ENCODE measurements at places on chromosomes 5 and 9.
A peak's percentile ranks its signal among the peaks of the same experiment; 100 is the strongest.

- H3K27me3 ChIP-seq = no peaks in the 10 kb centered on the region
- no peak for DNase-seq
- H3K36me3 ChIP-seq = no peaks in the 10 kb centered on the region
These were observed 1516.4 kb downstream of the EFNA5 start for GRCh38 chr5:106154280-106154716.

- DNase-seq = no peak
- H3K4me3 ChIP-seq = no peak overlapping the region
These were observed 208.4 kb upstream of the MPDZ start for GRCh38 chr9:13487936-13488335.

DNA sequence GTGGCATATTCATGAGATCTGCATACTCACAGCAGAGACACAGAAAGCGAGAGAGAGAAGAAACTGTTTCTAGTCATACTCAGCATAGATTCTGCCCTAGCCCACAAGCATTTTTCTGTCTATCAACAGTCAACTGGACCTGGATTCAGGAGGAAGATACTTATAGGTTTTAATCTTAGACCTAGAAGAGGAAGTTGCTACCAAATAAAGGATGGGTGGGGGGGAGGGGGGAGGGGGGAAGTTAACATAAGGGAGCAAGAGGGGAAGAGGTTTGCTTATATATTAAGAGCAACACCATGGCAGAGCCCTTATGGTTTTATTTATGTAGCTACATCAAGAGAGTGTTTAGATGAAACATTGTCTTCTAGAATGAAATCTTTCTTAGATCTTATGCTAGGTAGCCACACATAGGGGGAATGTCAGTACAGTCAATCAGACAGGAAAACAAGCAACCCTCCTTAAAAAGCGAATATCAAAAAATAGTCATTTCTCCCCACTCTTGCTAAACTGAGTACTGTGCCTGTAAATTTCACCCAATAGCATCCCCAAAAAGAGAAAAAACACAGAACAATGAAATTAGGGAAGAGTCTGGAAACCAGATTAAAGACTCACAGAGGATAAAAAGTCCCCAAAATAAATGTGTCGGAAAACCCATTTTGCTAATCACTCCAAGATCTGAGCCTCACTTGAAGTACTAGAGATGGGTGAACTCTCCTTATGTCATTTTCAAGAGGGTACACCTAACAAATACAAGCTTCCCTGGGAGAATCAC is 192.7 kb upstream of the NR4A3 start:
- no peaks in the 10 kb centered on the region for H3K27me3 ChIP-seq
- no peak for DNase-seq
- H3K27ac ChIP-seq = no peak overlapping the region
- H3K36me3 ChIP-seq = no peaks in the 10 kb centered on the region
- H3K4me1 ChIP-seq = no peaks in the 10 kb centered on the region

GRCh38 chr5:142215915-142216681 is 107.5 kb downstream of the NDFIP1 start:
- H3K4me1 ChIP-seq = peaks cover 20% of the 10 kb centered on the region
- no peak overlapping the region for H3K4me3 ChIP-seq
- peak; percentile 94 for DNase-seq

DNA sequence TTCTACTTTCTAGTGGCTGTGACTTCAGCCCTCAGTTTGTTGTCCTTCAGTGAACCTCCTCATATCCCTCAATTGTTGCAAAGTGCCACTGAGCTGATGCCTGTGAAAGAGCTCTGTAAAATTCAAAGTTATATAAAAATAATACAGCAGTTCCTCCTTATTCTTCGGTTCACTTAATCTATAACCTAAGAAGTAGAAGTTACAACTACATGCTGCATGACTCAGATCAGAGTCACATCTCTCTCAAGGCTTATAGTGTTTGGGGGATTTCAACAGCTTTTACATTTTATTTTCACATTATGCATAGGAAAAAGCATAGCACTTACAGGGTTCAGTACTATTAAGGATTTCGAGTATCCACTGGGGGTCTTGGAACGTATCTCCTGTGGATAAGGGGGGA is 25.1 kb upstream of the GCNT1 start:
- no peak overlapping the region for H3K27ac ChIP-seq
- no peak for DNase-seq
- no peaks in the 10 kb centered on the region for H3K4me1 ChIP-seq
- H3K27me3 ChIP-seq = no peaks in the 10 kb centered on the region
- H3K4me3 ChIP-seq = no peak overlapping the region

DNA sequence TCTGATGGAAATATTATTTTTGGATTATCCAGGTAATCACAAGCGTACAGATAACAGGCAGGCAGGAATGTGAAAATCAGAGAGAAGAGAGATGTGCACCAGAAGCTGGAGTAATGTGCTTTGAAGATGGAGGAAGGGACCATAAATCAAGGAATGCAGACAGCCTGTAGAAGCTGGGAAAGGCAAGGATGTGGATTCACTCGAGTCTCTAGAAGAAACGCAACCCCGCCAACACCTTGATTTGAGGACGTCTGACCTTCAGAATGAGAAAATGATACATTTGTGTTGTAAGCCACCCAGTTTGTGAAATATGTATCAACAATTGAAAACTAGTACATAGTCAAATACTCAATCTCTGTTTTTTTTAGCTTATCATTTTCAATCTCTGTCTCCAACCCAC is 207.6 kb upstream of the MPDZ start:
- H3K4me1 ChIP-seq = peaks cover 8% of the 10 kb centered on the region
- no peak overlapping the region for H3K27ac ChIP-seq
- H3K27me3 ChIP-seq = no peaks in the 10 kb centered on the region

- peaks cover 36% of the 10 kb centered on the region for H3K4me1 ChIP-seq
- no peaks in the 10 kb centered on the region for H3K36me3 ChIP-seq
- H3K4me3 ChIP-seq = no peak overlapping the region
- DNase-seq = no peak
These were observed 4.7 kb upstream of the TNIP1 start for GRCh38 chr5:151085517-151086041.

DNA sequence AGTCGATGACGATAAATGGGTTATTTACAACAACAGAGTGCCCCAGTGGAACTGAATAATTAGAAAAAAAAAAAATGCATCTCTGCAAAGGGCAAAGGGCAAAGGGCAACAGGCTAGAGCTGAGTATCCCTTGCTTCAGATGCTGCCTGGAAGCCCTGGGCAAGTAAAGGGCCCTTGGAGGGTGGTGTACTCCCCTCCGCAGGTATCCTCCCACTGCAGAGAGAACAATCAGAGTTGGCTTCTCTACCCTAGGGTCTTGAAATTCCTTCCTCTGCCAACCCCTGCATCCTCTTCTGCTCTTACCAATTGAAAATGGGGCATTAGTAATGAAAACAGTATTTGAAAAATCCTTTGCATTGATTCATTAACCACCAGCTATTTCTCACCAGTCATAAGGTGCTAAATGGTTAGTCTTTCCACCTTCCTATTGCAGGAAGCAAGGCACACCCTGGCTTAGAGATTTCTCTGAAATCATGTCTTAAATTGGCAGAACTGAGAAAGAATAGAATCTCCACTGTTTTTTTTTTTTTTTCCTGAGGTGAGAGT is 122.6 kb downstream of the SEMA6A start:
- no peaks in the 10 kb centered on the region for H3K36me3 ChIP-seq
- no peaks in the 10 kb centered on the region for H3K27me3 ChIP-seq
- DNase-seq = no peak
- H3K4me1 ChIP-seq = no peaks in the 10 kb centered on the region
- no peak overlapping the region for H3K4me3 ChIP-seq

- DNase-seq = no peak
- peaks cover 7% of the 10 kb centered on the region for H3K4me1 ChIP-seq
- no peaks in the 10 kb centered on the region for H3K27me3 ChIP-seq
- H3K36me3 ChIP-seq = peaks cover 23% of the 10 kb centered on the region
- no peak overlapping the region for H3K27ac ChIP-seq
These were observed 182.3 kb downstream of the ELAVL2 start for GRCh38 chr9:23643656-23644258.

DNA sequence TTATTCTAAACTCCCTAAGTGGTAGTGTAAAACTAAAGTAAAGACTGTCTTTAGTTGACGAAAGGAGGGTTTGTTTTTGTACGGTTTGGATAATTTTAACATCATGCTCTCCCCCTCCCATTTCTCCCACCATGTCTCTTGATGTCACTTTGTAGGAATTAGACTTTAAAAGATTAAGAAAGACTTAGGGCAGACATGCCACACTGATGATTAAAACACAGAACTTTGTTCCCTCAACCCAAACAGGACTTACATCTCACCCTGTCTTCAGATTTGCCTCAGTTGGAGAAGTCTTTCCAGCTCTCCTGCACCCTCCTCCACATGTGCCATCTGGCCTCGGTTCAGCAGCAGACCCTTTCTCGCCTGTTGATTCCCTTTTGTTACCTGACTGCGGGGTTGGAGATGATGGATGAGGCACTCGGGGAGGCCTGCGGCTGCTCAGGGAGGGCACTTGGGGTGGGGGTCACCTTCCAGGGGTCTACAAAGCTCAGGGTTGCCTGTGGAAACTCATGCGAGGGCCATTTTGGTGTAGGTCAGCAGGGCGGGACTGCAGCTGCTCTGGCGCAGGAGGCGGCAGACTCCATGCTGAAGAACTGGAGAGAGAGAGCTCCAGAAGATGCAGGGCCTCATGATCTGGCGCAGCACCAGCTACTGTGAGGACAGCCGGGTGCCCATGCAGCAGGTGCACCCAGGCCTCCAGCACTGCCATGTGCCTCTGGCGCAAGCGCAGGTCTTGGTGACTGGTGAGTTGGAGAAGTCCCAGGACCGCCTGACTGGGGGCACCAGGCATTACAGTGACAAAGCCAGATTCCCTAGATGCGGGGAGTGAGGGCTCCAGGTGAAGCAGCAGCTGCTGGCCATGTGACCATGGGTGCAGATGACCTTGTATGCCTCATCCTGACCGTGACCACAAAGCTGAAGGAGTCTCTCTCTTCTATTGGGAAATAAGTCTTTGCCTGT is 24.5 kb upstream of the EXOC3 start:
- DNase-seq = no peak
- H3K36me3 ChIP-seq = no peaks in the 10 kb centered on the region
- no peak overlapping the region for H3K4me3 ChIP-seq
- H3K27ac ChIP-seq = no peak overlapping the region
- H3K27me3 ChIP-seq = no peaks in the 10 kb centered on the region
- peaks cover 4% of the 10 kb centered on the region for H3K4me1 ChIP-seq

DNA sequence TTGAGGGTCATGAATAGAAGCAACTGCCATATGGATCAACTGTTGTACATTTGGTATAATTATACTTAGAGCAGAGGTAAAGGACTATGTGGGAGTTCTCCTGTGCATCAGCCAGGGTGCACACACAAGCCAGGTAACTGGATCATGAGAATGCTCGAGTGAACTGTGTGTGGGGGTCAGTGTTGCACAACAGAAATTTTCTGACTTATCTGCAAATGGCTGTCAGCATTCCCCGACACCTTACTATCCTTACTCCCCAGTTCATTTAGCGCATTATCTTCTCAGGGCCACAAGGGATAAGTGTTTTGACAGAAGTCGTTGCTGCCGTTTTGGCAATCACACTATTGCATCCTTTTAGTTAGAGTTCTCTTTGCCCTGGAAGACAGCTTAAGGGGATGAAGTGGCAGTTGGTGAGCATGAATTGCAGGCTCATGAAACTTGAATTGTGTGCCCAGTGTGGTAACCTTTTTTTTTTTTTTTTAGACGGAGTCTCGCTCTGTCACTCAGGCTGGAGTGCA is 1.7 kb downstream of the CANX start:
- peaks cover 10% of the 10 kb centered on the region for H3K4me1 ChIP-seq
- H3K27ac ChIP-seq = peak overlapping the region; percentile 71
- no peak for DNase-seq

DNA sequence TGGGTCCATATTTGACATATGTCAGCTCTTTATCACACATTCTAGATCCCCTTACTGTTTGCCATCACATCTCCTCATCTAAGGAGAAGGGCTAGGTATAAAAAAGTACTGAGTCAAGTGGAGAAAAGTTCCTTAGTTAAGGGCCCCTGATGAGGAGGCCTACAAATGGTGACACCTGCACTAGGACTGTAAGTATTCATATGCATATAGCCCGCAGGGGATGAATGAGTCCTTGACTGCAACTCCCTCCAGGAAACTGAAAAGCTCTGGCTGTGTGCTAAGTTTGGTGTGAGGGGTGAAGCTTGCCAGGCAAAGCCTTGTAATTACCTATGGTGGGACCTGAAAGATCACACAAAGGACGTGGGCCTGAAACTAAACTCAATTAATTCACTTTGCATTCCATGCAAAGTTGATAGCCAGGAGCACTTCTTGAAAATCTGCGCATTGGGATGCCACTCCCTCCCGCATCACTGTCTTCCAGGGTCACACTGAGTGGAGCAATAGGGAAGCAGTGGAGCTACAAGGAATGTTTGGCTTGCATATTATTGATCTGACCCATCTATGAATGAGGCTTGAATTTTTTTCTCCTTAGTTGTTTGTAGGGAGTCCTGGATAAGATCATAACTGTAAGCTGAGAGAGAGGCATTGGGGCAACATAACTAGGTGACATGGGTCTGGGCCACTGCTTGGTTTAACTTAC is 11.9 kb upstream of the EQTN start:
- no peak overlapping the region for H3K27ac ChIP-seq
- H3K27me3 ChIP-seq = no peaks in the 10 kb centered on the region
- H3K4me3 ChIP-seq = no peak overlapping the region

DNA sequence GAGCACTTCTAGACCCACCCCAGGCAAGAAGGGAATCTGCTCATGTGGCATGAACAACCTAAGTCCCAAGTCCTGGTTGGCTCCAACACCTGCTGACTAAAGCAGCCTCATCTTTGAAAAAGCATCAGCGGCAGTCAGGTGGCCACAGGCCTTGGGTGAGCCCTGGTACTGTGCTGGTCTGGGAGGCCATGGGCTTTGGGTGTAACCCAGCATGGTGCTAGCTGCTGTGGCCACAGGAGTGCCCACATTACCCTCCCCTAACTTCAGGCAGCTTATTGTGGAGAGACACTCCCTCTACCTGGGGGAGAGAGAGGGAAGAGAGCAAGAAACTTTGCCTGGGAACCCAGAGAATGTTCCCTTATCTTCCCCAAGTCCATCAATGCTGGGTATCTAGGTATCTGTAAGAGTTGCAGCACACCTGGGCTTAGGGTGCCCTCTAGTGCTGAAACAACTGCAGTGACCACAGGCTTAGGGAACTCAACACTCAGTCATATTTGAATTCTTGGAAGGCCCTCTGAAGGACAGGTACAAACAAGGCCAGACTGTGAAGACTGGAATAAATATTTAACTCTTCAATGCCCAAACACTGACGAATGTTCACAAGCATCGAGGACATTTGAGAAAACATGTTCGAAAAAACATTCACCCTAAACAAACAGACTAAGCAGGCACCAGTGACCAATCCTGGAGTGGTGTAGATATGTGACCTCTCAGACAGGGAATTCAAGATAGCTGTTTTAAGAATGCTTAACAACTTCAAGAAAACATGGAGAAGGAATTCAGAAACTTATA is 69.9 kb upstream of the OR2K2 start:
- H3K4me1 ChIP-seq = no peaks in the 10 kb centered on the region
- H3K27me3 ChIP-seq = no peaks in the 10 kb centered on the region
- no peak for DNase-seq
- no peak overlapping the region for H3K27ac ChIP-seq

- no peak for DNase-seq
- H3K27ac ChIP-seq = peak overlapping the region; percentile 68
- H3K4me3 ChIP-seq = no peak overlapping the region
- H3K27me3 ChIP-seq = no peaks in the 10 kb centered on the region
- peaks cover 22% of the 10 kb centered on the region for H3K4me1 ChIP-seq
- H3K36me3 ChIP-seq = no peaks in the 10 kb centered on the region
These were observed 67.5 kb downstream of the MAMDC2 start for GRCh38 chr9:70111042-70111602.

GRCh38 chr9:135960411-135961276 is 529 bp downstream of the UBAC1 start:
- H3K27ac ChIP-seq = peak overlapping the region; percentile 52
- no peaks in the 10 kb centered on the region for H3K4me1 ChIP-seq
- DNase-seq = peak; percentile 65
- no peaks in the 10 kb centered on the region for H3K27me3 ChIP-seq
- H3K36me3 ChIP-seq = no peaks in the 10 kb centered on the region
- H3K4me3 ChIP-seq = peak overlapping the region; percentile 71
